ENCODE measurements at places on chromosomes 4 and X. TPM values are rescaled to one million over a fixed set of nuclear protein-coding genes. Genes with fewer than 3 reads are reported as not detected.

The PNMA6F gene
- not detected for total RNA-seq

The CT47B1 gene
- not detected for total RNA-seq

The GPR82 gene
- total RNA-seq: not detected

The GATA1 gene
- not detected for total RNA-seq

The TRO gene
- total RNA-seq: 14.0 TPM

The CXCL3 gene
- 18.5 TPM for total RNA-seq
